ENCODE measurements at places on chromosomes 3 and 15.

DNA sequence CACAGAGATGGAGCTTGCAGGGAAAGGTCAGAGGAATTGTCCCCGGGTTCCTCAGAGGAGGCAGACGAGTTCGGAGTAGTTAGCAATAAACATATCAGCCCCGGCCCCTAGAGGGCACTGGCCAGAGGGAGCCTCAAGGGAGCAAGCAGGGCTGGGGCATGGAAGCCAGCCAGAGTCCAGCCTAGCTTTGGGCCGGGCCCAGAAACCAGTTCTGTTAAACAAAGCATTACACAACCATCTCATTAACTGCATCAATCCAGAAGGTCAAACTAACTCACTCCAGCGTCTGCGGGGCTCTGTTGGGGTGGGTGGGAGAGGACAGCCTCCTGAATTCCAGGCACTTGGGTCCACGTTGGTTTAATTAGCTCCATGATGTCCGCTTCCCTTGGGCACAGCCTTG, 41.0 kb upstream of the IREB2 start:
- no peak for DNase-seq

DNA sequence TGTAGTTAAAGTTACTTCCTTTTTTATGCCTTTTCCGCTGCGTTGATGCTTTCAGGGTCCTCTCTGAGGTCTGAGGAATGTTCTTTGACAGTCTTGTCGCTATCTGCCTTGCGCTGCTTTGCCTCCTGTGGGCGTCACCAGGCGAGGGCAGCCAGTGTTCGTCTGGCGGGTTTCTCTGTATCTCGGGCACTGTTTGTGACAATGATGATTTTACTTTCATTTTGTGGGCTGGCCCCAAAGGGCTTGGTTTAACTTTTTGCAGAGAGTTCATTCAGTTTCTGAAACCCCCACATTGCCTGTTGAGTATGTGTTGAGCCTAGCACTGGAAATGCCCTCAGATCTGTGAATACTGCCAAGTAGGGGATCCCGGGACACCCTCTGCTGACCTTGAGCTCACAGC, 24.6 kb upstream of the SACM1L start:
- peak; percentile 84 for DNase-seq

DNA sequence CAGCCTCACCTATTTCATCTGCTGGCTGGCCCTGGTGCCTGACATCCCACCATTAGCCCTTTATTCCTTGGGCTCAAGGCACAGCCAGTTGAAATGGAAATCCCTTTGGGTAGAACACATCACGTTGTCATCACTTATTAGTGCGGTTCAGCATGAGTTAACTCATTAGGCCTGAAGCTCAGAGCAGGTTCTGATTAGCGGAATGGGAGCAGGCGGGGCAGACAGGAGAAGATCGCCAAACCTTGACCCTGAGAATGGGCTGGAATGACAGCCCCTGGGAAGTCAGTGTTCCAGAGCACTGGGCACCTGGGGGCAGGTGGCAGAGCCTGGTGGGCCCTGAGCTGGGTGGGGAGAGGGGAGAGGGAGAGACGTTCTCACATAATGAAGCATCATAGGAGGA, 5.8 kb downstream of the ITGA11 start:
- DNase-seq: no peak

DNA sequence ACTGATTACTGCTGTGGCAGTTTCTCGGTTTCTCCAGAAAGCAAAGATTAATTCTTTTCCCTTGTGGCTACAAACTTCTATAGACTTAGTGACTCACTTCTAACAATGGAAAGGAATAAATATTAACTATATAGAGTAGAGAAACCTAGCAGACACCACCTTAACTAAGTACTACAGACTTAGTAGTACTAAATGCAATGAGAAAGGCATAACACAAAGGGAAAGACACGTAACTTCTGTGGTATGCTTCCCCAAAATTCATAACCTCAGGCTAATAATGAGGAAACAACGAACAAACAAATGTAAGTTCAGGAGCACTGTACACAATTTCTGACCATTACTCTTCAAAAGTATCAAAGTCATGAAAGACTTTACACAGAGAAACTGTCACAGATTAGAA, 31.2 kb downstream of the ATG3 start:
- no peak for DNase-seq

DNA sequence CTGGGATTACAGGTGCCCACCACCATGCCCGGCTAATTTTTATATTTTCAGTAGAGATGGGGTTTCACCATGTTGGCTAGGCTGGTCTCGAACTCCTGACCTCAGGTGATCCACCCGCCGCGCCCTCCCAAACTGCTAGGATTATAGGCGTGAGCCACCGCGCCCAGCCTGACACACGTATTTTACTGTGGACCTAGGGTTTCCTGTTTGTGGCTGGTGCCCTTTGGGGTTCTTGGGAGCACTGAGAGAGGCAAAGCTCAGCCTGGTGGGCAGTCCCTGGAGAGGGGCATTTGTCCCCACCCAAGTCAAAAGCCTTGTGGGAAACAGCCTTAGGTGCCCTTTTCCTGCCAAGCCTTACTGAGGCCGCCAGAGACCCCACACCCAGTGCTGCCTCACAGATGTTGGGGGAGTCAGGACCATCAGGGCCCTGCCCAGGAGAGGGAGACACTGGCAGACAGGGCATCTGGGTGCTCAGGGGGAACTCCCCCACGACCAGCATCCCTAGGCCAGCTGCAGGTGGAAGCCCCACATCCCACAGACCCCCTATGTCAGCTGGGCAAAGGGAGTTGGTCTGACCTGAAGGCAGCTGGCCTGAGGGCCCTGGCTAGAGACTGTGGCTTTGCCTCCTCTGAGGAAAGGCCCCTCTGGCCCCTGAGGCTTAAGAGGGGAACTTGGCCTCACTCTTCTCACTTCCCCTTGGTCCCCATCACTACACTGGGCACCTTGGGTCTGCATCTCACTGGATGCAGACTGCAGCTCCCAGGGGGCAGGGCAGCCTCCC, 35.1 kb downstream of the DNAH1 start:
- DNase-seq: no peak

All from CD8-positive, alpha-beta T cell (primary cell).